ENCODE measurements at places on chromosomes 6 and 20. TPM values are rescaled to one million over a fixed set of nuclear protein-coding genes. Genes with fewer than 3 reads are reported as not detected.
A peak's percentile ranks its signal among the peaks of the same experiment; 100 is the strongest.

DNA sequence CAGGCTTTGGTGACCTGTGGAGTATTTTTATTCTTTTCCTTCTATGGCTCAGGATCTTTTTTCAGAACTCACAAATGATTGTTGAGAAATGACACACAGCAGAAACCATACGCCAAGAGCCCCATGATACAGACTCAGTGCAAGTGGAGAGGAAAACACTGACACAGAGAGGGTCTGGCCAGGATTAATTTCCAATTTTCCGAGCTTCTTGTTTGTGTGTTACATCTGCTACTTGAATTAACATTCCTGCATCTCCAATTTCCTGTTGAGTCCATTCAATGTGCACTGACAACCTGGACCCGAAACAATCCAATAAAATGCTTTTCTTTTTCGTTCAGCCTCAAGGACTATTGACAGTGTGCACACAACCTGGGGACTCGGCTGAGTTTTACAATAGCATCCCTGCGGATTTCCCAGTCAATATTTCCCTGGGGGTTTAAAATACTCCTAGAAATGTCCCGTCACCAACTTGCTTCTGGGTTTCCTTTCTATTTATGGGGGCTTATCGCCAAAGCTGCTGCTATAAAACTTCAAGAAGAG, 4.9 kb upstream of the MLN start:
- DNase-seq = no peak

GRCh38 chr20:43941476-43942200, 27.0 kb downstream of the TOX2 start:
- no peak for DNase-seq

DNA sequence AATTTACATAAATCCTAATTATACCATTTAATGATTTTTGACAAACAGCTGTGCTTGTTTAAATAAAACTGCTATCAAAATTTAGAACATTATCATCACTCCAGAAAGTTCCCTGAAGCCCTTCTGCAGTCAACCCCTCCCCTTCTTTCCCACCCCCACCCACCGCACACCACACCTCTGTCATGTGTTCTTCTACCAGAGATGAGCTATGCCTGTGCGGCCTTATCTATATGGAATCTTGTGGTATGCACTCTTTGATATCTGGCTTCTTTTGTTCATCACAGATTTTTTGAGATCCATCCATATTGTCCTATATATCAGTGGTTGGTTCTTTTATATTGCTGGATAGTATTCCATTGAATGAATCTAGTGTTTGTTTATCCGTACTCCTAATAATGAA, 7.2 kb downstream of the MYLIP start:
- no peak for DNase-seq

DNA sequence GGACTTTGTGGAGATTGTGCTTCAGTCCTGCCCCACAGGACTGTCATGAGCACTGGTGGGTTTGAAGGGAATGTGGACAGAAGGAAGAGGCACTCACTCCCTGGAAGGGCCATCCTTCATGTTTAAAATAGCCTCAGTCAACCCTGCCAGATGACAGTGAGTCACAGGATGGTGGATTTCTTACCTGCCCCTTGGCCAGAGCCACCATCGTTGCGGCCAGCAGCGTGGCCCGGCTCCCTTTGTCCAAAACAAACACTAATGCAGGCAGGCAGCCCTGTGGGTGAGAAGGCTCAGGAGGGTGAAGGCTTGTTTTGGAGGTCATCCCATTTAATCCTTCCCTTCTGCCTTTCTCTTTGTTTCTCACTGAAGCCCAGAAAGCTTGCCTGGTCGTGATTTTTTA, 422.7 kb downstream of the CD83 start:
- peak; percentile 94 for DNase-seq

DNA sequence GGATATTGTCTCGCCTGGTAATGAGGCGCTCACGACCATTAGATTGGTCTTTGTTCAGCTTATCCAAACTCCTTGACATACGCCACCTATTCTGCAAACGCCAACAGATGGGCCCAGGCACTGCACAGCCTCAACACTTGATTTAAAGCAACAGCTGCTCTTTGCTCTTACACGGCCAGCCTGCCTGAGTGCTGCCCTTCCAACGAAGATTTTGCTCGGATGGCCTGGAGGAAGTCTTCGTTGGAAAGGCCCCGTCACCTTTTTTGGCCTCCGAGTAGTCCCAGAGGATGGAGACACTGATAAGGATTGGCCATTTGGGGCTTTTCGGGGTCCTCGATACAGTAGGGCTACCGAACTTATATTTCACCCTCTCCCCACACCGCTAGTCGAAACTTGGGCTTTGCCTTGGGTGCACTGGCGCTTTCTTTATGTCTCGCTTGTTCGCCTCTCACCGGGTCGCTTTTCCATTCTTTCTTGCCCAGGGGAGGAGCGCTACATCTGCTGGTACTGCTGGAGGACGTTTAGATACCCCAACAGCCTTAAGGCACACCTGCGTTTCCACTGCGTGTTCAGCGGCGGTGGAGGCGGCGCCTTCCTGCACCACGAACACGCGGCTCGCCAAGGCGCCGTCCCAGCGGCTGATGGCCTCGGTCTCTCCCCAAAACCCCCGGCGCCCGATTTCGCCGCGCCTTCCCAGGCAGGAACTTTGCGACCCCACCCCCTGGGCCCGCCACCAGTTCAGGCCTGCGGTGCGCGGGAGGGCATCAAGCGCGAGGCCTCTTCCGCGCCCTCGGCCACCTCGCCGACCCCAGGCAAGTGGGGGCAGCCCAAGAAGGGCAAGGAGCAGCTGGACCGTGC, 6.1 kb downstream of the PRDM13 start:
- no peak for DNase-seq

DNA sequence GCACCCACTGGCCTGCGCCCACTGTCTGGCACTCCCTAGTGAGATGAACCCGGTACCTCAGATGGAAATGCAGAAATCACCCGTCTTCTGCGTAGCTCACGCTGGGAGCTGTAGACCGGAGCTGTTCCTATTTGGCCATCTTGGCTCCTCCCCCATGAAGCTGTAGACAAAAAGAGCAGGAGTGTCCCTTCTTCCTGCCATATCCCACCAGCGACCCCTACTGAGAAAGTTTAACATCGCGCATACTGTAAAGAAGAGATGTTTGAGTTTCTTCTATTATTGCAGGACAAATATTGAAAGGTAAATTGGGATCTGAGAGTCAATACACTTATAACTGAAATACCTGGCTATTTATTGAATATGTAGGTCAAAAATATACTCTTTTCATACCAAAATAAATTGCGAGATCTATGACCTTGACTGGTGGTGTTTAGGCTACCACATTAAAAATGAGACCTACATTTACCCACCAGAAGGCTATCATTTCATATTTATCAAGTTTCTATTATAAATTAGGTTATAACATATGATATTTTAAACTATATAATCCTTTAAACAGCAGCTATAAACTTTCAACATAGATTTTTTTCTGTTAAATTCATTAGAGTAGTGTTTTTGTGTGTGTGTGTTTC, 586.3 kb downstream of the HTR1B start:
- no peak for DNase-seq

GRCh38 chr6:150250826-150251225, 108.0 kb downstream of the PPP1R14C start:
- no peak for DNase-seq

DNA sequence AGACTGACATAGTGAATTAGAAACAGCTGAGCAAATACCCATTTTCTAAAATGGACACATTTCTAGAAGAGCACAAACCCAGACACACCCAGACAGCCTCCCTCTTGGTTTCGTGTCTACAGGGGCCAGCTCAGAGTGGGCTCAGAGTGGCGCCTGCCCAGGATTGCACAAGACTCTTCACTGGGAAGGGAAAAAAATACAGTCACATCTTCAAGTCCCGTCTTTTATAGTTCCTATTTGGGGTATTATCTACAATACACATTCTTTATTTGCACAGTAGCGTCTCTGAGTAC, 246.1 kb upstream of the AFDN start:
- no peak for DNase-seq

DNA sequence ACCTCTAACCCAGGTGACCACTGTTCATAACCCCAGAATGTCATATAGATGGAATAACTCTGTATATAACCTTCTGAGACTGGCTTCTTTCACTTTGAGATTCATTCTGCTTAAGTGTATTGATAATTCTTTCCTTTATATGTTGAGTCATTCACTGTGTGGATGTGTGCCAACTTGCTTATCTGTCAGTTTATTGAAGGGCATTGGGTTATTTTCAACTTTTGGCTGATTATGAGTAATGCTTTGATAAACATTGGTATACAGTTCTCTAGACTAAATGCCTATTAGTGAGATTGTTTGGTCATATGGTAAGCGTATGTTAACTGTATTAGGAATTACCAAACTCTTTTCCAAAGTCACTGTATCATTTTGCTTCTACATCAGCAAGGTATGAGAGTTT, 453.4 kb upstream of the SPTLC3 start:
- no peak for DNase-seq

DNA sequence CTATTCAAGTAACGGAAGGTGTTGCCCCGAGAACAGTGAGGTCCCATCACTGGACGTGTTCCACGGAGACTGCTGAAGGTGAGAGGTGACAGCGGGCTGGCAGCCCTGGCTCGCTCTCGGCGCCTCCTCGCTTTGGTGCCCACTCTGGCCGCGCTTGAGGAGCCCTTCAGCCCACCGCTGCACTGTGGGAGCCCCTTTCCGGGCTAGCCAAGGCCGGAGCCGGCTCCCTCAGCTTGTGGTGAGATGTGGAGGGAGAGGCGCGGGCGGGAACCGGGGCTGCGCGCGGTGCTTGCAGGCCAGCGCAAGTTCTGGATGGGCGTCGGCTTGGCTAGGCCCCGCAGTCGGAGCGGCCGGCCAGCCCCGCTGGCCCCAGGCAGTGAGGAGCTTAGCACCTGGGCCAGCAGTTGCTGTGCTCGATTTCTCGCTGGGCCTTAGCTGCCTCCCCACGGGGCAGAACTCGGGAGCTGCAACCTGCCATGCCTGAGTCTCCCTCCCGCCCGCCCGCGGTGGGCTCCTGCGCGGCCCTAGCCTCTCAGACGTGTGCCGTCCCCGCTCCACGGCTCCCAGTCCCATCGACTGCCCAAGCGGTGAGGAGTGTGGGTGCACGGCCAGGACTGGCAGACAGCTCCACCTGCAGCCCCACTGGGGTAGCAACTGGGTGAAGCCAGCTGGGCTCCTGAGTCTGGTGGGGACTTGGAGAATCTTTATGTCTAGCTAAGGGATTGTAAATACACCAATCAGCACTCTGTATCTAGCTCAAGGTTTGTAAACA, 77.6 kb downstream of the RNF182 start:
- DNase-seq = no peak

DNA sequence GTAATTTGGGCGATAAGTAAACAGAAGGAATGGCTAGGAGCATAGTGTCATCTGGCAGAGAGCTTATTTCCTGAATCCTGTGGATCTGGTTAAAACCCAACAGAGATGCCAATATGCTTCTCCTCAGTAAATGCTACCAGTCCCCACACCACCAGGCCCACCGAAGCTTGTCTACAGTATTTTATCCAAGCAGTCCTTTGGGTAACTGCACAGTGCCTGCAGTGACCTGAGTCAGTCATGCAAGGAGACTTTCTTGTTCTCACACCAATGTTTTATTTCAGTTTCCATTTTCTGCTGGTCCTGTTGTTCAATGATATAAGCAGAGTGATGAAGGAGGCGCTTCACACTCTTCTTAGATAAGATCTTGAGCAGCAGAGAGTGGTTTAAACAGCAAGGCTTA, 326.3 kb downstream of the RIMS1 start:
- DNase-seq = peak; percentile 99

DNA sequence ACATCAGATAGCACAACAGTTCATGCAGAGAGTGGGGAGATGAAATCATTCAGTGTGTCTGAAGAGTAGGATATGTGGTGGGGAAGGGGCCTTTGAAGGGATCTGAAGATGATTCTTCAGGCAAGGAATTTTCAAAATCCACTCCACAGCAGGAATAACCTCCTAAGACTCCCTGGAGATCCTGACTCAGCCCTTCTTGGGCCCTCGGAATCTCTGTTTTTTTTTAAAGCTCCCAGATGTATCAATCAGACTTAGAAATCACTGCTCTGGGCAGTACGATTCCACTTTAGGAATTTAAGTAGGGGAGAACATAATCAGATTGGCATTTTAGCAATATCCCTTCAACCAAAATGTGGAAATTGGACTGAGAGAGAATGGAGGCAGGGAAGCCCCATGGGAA, 55.5 kb downstream of the RIOK1 start:
- DNase-seq = no peak

GRCh38 chr20:39623584-39624234, 661.6 kb downstream of the DHX35 start:
- DNase-seq = no peak

- DNase-seq = no peak
Measured at GRCh38 chr6:83303426-83303825, 110.3 kb downstream of the RWDD2A start.

Gene STK35
- 17.2 TPM for total RNA-seq

Gene PCSK2
- not detected for total RNA-seq

Gene ECT2L
- not detected for total RNA-seq

Gene GSS
- total RNA-seq = 104 TPM

Gene KCNG1
- 0.85 TPM for total RNA-seq

Gene PDYN
- total RNA-seq = not detected

Gene MCCD1
- total RNA-seq = not detected
